ENCODE measurements at places on chromosomes 7 and 10.

DNA sequence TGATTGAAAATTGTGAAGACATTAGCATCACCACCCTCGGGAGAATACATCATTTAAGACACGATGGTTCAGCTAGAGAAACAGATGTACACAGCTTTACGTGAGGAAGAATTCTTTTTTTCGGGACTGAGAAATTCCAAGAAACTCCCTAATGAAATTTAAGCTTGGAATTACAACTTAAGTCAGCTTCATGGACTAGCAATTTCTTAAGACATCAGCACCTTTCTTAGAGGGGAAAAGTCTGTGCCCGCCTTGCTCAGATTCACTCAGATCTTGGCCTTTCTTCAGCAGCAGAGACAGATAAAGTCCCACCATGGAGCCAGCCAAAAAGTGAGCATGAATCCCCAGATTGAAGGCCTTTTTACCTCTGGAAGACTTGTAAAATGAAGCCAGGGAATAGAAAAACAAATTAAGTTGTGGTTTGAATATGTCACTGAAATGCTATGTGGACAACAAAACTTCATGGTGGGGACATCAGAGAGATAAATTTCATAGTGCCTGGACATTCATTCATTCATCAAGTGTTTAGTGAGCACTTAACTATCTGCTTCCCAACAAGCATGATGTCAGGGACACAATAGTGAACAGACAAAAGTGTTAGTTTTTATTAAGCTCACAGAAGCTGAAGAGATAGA is 32.1 kb downstream of the PRKG1 start:
- DNase-seq, result no peak

DNA sequence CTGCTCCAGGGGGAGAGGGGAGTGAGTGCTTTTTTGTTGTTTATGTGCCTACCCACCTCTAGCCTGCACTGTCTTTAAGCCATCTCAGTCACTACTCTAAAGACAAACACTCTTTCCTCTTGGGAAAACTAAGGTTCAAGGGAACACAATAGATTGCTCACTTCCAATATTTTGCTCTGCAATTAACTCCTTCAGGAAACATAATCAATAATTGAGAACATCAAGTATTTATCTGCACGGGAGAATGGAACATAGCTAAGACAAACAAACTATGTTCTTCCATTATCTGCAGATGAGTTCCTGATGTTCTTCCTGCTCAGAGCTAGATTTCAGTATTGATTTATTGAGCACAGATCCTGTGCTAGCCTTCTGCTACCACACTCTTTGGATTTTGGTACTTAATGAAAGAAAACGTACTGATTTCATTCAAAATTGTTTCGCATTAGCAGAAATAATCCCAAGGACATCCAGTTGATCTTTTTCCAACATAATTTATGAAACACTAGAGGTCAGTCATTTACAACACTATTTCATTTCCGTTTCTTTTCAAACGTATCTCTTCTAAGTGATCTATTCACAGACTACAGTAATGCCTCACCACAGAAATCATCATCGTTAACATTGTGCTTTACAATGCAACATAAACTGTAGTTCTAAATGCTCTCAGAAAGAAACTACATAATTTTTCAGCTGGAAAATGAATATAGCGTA is 8.3 kb downstream of the NEBL start:
- DNase-seq, result peak; percentile 38

- no peak for DNase-seq
Observed at GRCh38 chr7:157389951-157390730, 53.3 kb downstream of the DNAJB6 start.

DNA sequence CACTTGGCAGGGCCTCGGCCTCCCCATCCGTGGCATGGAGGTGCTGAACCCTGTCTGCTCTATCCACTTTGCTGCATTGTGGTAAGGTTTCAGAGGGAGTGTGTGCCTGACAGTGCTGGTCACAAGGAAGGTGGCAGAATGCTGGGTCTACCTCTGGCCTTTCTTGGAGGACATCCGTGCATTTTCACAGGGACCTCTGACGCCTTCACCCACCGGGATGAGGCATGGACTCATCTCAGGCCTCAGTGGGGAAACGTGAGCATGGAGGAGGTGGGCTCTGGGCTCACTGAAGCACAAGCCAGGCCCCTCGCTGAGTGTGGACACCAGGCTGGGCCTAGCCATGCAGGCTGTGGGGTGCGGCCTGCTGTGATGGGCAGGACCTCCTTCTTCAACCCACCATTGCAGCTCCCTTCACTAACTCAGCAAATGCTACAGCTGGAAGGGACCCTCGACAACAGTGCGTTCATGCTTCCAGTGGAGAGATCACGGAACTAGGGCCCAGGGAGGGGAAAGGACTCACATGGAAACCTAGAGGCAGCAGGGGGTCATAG is 8.6 kb downstream of the TBATA start:
- no peak for DNase-seq

DNA sequence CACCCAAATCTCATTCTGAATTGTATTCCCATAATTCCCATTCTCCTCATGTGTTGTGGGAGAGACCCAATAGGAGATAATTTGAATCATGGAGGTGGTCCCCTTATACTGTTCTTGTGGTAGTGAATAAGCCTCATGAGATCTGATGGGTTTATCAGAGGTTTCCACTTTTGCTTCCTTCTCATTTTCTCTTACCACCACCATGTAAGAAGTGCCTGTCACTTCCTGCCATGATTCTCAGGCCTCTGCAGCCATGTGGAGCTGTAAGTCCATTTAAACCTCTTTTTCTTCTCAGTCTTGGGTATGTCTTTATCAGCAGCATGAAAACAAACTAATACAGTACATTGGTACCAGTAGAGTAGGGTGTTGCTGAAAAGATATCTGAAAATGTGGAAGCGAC is 98.2 kb upstream of the ASAH2 start:
- DNase-seq, result no peak

DNA sequence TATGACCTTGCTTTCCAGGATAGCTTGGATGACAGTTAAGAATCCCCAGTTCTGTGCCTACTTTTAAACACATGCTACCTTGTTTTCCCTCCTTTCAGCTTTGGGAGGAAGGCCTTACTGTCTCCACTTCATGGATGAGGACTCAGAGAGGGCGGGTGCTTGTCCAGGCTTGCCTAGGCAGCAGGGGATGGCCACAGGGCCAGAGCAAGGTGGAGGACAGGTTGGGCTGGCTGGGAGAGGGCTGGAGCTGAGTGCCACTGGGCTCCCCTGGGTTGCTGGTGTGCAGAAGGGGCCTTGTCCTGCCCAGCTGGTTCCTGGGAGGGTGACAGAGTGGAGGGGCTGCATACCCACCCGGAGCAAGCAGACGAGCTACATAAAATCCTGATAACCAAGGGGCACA is 117.8 kb downstream of the GRK5 start:
- no peak for DNase-seq

DNA sequence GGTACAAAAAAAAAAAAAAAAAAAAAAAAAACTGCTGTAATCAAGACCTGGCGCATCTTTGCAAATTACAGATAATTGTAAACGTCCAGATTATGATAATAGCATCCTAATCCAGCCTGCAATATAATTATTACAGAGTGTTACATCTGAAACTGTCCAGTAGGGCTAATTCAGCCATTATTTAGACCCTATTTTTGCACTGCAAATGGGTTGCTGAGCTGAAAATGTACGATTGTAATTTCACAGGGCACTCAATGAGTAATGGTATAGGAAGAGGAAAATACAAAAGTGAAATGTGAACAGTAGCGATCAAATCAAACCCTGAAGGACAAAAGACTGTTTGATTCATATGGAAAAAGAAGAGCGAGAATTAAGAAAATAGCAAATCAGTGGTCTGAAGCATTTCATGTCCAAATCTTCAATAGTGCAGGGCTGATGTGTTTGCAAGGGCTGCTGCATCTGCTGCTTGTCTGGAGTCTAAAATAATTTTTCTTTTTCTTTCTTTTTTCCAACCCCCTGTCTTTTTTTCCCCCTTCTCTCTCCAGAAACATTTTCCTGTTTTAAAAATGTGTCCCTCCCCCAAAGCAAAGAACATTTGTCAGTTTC is 8.9 kb downstream of the DLX6 start:
- DNase-seq, result no peak

- no peak for DNase-seq
Observed at GRCh38 chr7:15087771-15088170, 185.2 kb upstream of the DGKB start.

DNA sequence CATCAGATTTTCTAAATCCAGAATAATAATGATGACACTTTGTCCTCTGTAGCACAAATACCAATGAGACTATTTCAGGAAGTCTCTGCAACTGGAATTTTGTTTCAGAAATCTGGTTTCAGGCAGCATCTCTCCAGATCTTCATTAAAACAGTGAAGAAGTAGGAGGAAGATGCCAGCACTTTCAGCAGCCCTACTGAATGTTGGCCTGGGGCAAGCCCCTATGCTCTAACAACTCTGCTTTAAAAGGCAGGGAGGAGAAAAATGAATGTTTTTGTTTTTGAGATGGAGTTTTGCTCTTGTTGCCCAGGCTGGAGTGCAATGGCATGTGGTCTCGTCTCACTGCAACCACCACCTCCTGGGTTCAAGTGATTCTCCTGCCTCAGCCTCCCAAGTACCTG is 7.2 kb upstream of the CAV1 start:
- DNase-seq, result no peak

DNA sequence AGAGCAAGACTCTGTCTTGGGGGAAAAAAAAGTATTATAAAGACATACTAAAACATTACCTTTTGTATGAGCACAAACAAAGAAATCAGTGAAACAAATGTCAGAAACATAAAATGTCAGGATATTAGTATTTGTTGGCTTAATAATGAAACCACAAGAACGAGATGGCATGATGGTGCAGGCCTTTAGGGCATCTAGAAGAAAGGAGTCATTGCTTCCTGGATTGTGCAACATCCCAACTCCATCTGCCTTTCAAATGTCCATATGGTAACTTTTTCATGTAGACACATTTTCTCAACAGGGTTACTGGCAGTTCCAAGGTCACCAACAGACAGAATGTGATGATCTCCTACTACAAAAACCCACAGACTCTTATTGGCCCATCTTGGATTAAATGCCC is 96.6 kb downstream of the ZNF248 start:
- no peak for DNase-seq

- peak; percentile 93 for DNase-seq
Observed at GRCh38 chr10:3071405-3072198, 4.3 kb downstream of the PFKP start.

GRCh38 chr10:86969421-86970041 is 1.2 kb downstream of the ADIRF start:
- peak; percentile 88 for DNase-seq

DNA sequence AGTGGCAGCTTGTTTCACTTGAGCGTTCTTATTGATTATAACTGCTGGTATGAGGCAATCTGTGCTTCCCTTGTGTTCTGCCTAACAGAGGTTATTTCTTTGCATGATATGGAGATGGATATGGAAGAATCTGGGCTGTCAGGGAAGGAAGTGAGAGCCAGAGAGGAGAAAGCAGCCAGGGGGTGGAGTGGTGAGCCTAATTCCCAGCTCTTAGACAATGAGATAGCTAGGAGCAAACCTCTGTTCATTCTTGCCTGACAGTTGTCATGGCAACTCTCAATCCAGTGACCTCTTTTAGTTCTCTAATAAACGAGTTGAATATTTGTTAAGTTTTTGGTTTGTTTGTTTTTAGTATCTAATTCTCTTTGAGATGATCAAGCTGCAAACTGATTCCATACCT is 214.3 kb downstream of the NRG3 start:
- DNase-seq, result no peak

DNA sequence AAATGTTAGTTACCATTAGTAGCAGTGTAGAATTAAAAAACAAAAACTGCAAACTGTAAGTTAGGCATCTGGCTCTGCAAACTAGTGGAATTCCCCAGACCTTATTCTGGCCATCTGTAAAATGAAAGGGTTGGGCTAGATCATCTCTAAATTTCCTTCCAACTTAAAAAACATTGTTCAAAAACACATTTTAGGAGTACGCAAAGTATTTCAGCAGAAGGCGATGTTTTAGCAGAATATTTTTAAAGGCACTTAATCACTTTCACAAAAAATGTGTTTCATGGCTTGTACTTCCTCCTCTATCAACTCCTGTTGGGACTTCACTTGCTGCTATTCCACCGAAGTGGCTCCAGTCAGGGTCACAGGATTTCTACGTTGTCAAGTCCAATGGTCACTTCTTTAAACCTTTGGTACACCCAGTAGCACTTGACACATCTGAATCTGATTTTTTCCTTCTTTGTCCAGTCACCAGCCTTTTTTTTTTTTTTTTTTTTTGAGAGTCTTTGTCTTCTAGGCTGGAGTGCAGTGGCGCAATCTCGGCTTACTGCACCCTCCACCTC is 169.0 kb downstream of the AHR start:
- DNase-seq, result no peak

- no peak for DNase-seq
Observed at GRCh38 chr10:49359349-49360270, 36.3 kb downstream of the DRGX start.

- DNase-seq, result peak; percentile 45
Observed at GRCh38 chr10:101287997-101288635, 58.9 kb upstream of the LBX1 start.

GRCh38 chr10:133359554-133359971 is 1.7 kb upstream of the FUOM start:
- no peak for DNase-seq
